SW480 (cell line): ENCODE measurements at places on chromosomes 1 and 21.

DNA sequence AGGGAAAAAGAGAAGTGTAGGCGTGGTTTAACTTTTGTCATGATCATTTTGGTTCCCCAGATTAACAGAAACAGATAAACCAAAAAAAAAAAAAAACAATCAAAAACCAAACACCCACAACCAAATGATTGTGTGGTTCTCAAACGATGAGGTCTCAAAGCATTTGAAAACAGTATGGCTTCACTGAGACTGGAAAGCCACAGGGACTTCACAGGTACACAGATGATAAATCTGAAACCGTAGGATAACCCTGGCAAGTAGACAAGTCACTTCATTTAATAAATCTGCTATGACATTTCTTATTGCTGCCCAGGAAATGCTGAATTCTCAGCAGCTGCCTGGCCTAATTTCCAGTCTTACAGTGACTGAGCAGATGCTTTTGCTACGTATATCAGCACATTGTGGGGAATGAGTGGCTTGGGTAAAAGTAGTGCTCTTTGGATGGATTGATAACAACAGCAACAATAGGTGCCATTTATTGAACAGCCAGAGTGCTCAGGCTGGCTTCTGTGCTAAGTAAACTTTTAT is 6.1 kb downstream of the ST6GALNAC3 start:
- no peak for DNase-seq

DNA sequence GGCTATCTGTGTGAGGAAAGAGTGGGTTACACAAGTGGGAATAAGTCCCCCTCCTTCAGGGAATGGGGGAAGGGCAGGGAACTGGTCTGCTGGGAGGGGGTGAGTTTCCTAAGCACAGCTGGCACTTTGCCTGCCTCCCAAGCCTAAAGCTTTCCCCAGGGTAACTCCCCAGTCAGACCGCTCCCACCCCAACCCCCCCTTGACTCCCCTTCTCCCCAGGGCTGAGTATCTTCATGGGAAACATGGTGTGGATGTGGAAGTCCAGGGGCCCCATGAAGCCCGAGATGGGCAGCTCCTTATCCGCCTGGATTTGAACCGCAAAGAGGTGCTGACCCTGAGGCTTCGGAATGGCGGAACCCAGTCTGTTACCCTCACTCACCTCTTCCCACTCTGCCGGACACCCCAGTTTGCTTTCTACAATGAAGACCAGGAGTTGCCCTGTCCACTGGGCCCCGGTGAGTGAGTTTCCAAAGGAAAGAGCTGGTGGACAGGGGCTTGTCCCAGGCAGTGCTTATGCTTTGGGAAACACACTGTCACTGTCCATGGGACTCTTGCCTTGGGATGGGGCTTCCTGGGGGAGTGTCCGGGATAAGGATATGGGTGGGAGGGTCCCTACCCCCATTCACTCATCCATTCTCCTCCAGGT is 14.9 kb downstream of the MOV10 start:
- DNase-seq = no peak

- DNase-seq = no peak
Measured at GRCh38 chr1:51878308-51878615, 265 bp downstream of the NRDC start.

- no peak for DNase-seq
Measured at GRCh38 chr21:28953247-28953646, 39.4 kb downstream of the LTN1 start.

DNA sequence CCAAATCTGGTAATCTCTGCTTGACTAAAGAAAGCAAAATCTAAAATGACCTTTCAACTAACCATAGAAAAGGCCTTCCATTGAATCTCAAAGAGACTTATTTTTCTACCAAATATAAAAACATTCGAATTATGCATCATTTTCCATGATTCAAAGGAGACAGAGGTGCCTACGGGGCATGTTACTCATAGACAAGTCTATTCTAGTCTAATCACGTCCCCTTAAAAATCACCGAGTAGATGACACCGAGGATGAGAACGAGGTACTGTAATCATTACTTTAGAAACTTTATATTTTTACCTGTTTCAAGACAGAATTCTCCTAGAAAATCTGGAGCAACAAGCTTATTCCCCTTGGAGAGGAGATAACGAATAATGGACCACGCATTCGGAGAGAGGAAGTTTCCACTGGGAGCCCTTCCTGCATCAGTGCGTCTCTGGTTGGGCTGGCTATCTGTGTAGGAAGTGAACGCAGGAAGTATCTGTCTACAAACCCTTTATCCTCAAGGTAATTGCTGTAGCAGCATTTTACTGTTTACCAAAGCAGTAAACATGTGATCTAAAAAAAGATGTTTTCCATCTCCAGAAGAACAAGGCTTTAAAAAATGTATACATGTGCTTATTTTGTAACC is 9.5 kb downstream of the ERG start:
- no peak for DNase-seq

DNA sequence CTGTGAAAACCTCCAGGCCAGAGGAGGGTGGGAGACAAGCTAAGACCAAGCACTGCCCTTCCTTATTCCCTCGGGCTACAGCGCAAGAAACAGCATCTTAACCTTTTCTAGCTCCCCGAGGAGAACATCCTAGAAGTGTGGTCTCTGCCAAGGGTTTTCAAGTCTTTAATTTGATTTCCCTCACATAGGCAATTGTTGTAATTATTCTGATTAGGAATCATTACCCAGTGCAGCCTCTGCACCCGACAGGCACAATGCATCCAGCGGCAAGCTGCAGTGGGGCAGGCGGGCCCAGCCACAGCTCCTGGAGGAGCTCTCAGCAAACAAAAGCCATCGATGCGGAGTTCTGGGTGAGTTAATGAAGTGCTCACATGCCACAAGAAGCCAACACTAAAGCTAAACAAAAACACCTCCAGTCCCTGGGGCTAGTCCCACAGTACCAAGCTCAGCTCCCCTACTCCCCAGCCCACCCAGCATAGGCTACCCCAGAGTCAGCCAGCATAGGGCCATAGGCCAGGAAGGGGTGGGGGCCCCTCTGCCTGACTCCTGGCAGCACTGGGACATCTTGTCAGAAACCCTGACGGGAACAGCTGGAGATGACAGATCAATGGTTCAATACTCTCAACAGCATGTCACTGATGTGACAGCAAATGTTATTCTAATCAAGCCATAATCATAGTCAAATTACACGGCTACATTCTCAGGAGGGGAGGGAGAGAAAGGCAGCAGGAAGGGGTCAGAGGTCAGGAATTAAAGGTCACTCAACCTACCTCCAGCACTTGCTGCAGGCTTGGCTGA is 42.5 kb downstream of the ERI3 start:
- no peak for DNase-seq

DNA sequence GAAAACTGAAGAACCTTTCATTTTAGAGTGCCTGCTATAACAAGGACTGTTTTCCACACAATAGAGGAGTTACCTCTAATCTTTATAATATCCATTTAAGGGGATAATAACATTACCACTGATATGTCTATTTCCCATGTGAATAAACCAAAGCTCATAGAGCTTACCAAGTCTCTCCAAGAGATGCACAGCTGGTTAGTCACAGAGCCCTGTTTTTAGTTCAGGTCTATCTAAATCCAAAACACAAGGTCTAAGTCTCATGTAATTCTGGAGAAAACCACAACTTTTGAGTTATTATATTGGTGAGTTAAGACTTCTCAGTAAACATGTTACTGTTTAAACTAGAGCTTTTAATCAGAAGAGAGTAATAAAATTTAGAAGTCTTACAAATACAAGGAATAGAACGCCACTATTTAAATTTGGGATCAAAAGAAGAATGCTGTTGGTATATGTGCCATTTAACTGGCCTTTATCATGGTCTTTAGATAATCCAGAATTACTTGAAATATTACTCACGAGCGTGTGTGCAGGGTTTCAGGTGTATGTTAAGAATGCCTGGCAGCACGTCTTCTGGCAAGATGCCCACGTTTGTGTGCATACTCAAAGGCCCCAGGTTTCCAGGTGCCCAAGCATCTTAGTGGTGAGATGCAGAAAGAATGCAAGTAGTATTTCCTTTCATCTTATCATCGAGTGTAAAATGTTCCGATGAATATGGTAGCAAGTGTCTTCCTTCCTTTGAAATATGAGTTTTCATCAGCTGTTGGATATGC is 190.6 kb downstream of the FMN2 start:
- DNase-seq = no peak

- no peak for DNase-seq
Measured at GRCh38 chr1:238319957-238320356, 429.2 kb upstream of the ZP4 start.

DNA sequence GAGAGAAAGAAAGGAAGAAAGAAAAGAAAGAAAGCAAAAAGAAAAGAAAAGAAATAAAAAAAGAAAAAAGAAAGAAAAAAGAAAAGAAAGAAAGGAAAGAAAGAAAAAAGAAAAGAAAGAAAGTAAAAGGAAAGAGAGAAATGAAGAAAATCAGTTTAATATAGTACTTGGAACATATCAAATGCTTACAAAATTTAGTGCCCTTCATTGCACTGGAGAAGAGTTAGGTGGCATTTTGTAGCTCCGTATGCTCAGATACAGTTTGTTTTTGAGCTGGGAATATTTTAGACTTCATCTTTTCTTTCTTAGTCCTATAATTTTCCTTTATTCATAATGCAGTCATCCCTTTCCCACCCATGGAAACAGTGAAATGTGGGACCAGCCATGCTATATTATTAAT is 56.2 kb upstream of the APP start:
- DNase-seq = no peak

DNA sequence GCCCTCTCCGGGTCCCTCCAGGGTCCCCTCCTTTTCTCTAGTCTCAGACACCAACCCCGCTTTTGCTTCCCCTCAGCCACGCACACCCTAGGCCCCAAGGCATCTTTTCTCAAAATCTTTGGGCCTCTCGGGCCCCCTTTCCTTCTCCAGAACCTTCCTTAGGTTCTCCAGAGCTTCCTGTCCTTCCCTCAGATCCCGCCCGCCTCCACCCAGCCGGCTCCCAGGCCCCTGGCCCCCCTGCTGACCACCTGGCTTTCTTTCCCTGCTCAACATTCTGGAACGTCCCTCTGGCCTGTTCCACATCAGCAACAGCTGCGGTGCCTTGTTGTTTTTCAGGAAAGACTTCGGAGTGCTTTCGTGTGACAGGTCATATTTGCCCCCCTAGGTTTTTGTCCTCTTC is 1.2 kb downstream of the ZDHHC18 start:
- no peak for DNase-seq

- no peak for DNase-seq
Measured at GRCh38 chr1:197572169-197572568, 203.1 kb downstream of the DENND1B start.

- DNase-seq = no peak
Measured at GRCh38 chr21:40562242-40563002, 284.5 kb downstream of the DSCAM start.

DNA sequence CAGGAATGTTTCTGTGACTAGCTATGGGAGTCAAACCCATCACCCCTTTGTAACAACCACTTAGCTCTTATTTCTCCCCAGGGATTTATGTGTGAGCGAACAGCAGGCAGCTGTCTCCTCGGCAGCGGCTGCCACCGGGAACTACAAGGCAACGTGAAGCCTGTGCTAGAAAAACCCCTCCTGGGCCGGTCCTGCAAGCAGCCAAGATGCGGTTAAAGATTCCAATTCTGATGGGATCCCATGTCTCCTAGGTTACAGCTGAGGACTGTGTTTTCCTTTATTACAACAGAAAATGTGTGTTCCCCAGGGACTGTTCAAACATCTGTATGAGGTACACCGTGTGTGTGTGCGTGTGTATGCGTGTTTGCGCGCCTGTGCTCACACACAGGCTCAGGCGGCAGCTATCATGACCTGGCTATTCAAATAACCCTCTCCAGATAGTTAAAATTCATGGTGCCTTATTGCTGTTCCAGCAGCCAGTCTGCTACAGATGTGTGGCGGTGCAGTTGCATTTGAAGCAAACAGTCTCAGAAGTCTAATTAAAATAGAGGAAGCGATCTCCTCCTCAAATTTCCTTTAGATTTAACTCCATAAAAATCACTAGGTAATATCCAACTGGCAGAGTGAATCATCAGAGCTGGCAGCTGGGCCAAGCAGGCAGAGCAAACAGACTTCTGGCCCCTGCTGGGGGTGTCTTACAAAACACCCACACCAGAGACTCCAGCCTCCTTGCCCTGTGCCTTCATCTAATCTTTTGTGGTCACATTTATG is 68.0 kb downstream of the LMX1A start:
- DNase-seq = no peak

DNA sequence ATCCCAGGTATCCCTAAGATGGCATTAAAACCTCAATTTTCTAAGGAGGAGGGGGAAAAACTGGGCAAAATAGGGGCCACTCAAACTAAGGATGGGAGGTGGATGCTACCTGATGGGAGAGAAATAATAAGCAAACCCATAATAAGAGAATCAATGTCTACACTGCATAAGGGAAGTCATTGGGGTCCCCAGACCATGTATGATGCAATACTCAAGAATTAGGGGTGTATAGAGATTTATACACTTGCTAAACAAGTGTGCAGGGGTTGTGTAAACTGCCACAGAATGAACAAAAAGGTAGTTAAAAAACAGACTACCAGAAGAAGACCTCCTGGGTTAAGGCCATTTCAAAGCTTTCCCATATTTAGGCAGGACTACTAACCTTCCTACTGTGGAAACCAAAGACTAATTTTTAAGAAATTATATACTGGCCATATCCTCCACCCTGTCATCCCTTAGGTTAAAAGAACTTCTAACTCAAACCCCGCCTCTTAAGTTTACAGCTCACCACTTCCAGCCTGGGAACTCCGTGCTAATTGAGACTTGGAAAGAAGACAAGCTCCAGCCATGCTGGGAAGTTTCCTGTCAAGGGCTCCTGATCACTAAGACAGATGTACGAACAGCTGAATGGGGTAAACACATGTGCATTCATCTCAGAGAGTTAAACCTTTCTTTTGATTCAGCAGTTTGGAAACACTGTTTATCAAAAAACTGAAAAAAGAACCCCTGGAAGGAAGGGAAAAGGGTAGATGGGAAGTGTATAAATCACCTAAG is 64.4 kb upstream of the TLR5 start:
- no peak for DNase-seq

DNA sequence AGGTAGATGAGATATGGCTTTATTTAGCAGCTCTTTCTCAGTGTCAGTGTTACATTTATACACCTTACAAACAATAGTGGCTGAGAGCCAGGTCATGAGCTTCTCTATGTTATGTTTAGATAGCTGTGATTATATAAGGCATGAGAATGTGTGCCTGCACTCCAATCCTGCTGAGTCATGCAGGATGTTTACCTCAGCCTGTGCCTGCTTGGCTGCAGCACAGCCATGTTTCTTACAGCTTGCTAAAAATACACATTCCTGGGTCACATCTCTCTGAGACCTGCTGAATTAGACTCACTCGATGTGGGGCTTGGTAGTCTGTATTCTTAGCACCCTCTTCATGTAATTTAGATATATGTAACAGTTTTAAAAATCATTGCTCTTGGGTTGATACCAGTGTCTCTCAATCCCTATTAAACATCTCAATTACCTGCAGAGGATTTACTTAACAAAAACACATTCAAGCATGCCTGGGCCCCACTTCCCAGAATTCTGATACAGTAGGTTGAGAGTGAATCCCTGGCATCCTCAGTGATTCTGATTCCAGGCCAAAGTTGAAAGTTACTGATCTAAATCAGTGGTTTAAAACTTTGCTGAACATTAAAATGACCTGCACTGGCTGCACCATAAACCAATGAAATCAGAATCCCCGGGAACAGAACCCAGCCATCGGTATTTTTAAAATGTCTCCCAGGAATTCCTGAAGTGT is 107.5 kb downstream of the GDAP2 start:
- DNase-seq = no peak

- no peak for DNase-seq
Measured at GRCh38 chr1:88873737-88874349, 17.5 kb downstream of the GTF2B start.
